Naive thymus-derived CD4-positive, alpha-beta T cell (primary cell): ENCODE measurements at places on chromosomes 12 and 14.

GRCh38 chr12:124024263-124024678, 51.3 kb downstream of the ZNF664 start:
- DNase-seq: no peak

DNA sequence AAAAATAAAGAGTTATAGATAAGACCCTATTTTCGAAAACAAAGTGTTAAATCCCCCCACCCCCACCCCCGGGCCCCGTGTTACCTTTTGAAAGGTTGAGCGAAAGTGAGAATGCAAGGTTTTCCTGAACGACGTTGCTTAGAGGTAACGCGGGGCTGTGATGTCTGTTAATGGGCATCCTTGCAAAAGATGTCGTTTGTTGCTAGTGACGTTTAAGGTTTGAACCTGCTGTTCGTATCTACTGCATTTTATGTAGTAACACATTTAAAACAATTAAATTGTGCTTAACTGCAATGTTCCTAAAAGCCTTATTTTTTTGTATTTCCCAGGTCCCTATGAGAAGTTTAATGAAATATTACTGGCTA, 1.2 kb downstream of the CPSF6 start:
- DNase-seq: peak; percentile 63

DNA sequence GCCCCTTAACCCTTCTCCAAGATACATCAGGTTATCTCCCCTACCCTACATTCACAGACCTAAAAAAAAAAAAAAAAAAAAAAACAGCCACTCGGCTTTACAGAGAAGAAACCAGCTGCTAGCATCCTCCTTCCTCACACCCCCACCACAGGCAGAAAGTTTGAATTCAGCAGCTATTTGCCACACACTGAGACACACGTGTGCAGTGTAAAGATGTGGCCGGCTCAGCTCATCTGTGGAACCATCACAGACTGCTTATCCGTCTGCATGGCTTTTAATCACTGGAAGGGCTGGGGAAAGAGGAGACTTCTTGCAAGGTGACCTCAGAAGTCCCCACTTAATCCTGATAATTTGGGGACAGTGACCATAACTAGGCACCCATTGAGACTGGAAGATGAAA, 50.0 kb downstream of the VWF start:
- no peak for DNase-seq

- no peak for DNase-seq
These were observed 49.5 kb downstream of the DCAF4 start for GRCh38 chr14:72975770-72976169.

GRCh38 chr14:69052181-69052601, 73.1 kb upstream of the ACTN1 start:
- DNase-seq: no peak
